Astrocyte (in vitro differentiated cells and primary cell): ENCODE measurements at places on chromosomes 3 and 15. TPM values are rescaled to one million over a fixed set of nuclear protein-coding genes. Genes with fewer than 3 reads are reported as not detected.

GRCh38 chr15:97547381-97547780 lies 413.1 kb upstream of the ARRDC4 start:
- H3K4me1 ChIP-seq = no peaks in the 10 kb centered on the region
- H3K36me3 ChIP-seq = no peaks in the 10 kb centered on the region
- H3K4me3 ChIP-seq = no peak overlapping the region
- no peak overlapping the region for H3K27ac ChIP-seq
- H3K27me3 ChIP-seq = no peaks in the 10 kb centered on the region

The CAMKV gene
- total RNA-seq = 0.22 and 0.45 TPM in 2 replicates

- H3K4me3 ChIP-seq = no peak overlapping the region
- no peak overlapping the region for H3K27ac ChIP-seq
- no peaks in the 10 kb centered on the region for H3K27me3 ChIP-seq
- no peaks in the 10 kb centered on the region for H3K36me3 ChIP-seq
These were observed 73.4 kb downstream of the SMAD6 start for GRCh38 chr15:66775127-66776105.

The GATA2 gene
- total RNA-seq = 0.58 and 1.7 TPM in 2 replicates

DNA sequence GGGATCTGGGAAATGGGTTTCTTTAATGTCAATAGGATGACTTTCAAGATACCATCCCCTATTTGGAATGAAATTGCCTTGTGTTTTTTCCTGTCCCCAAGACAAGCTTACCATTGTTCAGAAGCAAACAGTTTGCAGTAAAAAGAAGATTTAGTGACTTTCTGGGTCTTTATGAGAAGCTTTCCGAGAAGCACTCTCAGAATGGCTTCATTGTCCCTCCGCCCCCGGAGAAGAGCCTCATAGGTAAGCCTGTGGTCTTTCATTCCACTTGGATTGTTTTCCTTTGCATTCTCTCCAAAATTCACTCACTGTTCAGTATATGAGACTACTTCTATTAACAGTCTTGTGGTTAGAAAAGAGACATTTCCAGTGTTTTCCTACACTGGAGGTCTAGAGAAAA lies 25.6 kb upstream of the SNX22 start:
- DNase-seq = no peak
- H3K27ac ChIP-seq = no peak overlapping the region
- H3K4me3 ChIP-seq = no peak overlapping the region
- peaks cover 52% of the 10 kb centered on the region for H3K36me3 ChIP-seq

DNA sequence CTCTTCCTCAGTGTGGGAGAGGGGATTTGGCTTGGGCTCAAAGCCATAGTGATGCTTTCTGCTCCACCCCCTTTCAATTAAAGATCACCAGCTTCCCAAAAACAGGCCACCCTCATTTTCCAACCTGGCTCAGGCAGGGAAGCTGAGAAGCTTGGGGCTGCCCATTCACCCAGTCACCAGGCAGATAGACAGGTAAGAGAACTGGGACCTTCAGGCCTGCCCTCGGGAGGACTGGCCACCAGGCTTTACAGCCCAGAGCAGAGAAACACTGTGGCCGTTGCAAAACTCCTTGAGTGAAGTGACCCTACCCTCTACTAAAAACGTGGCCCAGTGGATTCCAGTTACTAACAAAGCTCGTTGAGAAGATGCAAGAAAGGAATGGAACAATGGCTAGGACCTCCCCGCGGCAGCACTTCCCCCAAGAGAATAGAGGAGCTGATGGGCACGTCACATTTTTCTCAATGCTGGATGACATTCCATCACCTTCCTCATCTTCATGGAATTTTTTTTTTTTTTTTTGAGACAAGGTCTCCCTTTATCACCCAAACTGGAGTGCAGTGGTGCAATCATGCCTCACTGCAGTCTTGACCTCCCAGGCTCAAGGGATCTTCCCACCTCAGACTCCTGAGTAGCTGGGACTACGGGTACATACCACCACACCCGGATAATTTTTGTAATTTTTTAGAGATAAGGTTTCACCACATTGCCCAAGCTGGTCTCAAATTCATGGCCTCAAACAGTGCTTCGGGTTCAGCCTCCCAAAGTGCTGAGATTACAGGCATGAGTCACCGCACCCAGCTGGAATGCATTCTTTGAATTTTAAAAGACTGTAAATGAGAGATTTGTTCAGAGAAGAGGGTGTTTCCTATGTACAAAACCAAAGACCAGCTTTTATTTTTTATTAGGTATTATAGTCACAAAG lies 37.9 kb downstream of the LIPC start:
- no peak overlapping the region for H3K4me3 ChIP-seq
- H3K27me3 ChIP-seq = no peaks in the 10 kb centered on the region
- peak; percentile 99 for DNase-seq
- peak overlapping the region; percentile 88 for H3K27ac ChIP-seq
- H3K36me3 ChIP-seq = no peaks in the 10 kb centered on the region

The IMPG2 gene
- 0.26 and 0.30 TPM in 2 replicates for total RNA-seq

The DYNLT2B gene
- 10.9 and 13.0 TPM in 2 replicates for total RNA-seq

The C3orf52 gene
- 21.3 and 21.9 TPM in 2 replicates for total RNA-seq

- peaks cover 12% of the 10 kb centered on the region for H3K4me1 ChIP-seq
- no peaks in the 10 kb centered on the region for H3K36me3 ChIP-seq
- H3K27ac ChIP-seq = no peak overlapping the region
- no peaks in the 10 kb centered on the region for H3K27me3 ChIP-seq
- DNase-seq = no peak
These were observed 163.1 kb downstream of the CHL1 start for GRCh38 chr3:359672-360071.

GRCh38 chr15:74541494-74542165 lies 610 bp downstream of the ARID3B start:
- H3K36me3 ChIP-seq = peaks cover 4% of the 10 kb centered on the region
- DNase-seq = peak; percentile 37
- H3K4me3 ChIP-seq = peak overlapping the region; percentile 78
- no peak overlapping the region for H3K27ac ChIP-seq
- H3K27me3 ChIP-seq = no peaks in the 10 kb centered on the region

DNA sequence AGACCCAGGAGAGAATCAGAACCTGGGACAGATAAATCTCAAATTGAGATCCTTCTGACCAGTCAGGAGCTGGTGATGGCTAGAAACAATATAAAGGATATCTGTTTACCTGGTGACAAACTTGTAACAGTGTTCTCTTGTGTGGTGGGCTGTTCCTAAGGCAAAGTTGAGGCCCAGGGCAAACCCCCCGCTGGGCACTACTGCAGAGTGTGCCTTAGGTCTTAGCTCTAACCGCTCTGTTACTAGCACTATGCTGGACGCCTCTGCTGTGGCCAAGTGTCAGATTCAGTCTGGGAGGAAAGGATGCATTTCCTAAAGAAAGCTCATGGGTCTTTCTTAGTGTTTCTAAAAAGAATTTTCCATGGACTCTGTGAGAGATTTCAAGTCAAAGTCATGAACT lies 146.5 kb upstream of the MEIS2 start:
- no peaks in the 10 kb centered on the region for H3K4me1 ChIP-seq
- no peak overlapping the region for H3K4me3 ChIP-seq
- no peak overlapping the region for H3K27ac ChIP-seq
- no peak for DNase-seq

GRCh38 chr3:131658115-131658514 lies 155.3 kb upstream of the MRPL3 start:
- H3K27ac ChIP-seq = no peak overlapping the region
- no peaks in the 10 kb centered on the region for H3K36me3 ChIP-seq
- no peak for DNase-seq
- no peak overlapping the region for H3K4me3 ChIP-seq
- no peaks in the 10 kb centered on the region for H3K27me3 ChIP-seq

DNA sequence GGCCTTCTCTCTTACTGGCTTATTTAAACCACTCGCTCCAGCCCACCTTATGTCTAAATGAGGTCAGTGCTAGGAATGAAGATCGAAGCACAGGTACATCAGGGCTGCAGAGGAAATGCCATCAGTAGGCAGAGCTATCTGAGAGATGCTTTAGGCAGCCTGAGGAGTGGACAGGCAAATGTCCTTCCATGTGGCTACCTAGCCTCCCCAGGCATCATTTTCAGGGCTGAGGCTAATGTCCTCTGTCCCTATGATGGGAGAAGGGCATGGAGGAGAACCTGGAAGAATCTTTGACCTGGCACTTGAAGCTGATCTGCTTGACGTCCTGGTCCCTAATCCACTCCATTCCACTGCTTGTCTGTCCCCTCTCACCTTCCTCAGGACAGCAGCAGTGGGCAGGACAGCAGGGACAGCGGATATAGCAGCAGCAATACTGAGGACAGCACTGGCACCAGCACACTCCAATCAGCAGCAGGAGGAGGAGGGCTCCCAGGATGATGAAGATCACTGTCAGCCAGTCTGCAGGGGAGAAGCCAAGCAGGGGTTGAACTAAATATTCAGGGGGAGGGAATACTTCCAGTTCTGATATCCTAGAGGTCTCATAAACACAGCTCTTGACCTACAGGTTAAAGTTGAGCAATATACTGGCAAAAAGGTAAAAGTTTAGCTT lies 21.0 kb downstream of the ILDR1 start:
- DNase-seq = no peak
- no peak overlapping the region for H3K4me3 ChIP-seq
- H3K27me3 ChIP-seq = peaks cover 2% of the 10 kb centered on the region

GRCh38 chr3:88307666-88308065 lies 157.9 kb downstream of the C3orf38 start:
- H3K4me1 ChIP-seq = no peaks in the 10 kb centered on the region
- H3K27ac ChIP-seq = no peak overlapping the region
- no peaks in the 10 kb centered on the region for H3K36me3 ChIP-seq
- H3K4me3 ChIP-seq = no peak overlapping the region
- no peaks in the 10 kb centered on the region for H3K27me3 ChIP-seq

The GNAT1 gene
- not detected in 2 replicates for total RNA-seq

The GP9 gene
- total RNA-seq = not detected in 2 replicates

The TMEM202 gene
- not detected in 2 replicates for total RNA-seq

DNA sequence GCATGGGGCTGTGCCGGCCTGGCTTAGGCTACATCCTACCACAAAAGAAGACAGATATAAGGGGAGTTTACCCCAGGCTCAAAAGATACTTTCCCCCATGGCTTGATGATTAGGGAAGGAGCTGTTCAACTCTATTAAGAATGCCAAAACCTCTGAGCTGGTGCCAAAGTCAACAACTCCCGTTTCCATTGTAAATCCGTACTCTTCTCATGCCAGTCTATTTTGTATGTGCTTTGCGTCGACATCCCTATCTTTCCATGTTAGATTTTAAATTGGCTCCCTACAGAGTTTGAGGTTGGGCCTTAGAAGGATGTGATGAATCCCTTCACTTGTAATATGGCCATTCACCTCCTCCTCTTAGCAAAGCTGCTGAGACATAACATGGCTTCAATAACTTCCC lies 46.9 kb downstream of the RLBP1 start:
- H3K36me3 ChIP-seq = peaks cover 14% of the 10 kb centered on the region
- H3K4me3 ChIP-seq = no peak overlapping the region
- H3K4me1 ChIP-seq = peaks cover 8% of the 10 kb centered on the region
- DNase-seq = no peak

DNA sequence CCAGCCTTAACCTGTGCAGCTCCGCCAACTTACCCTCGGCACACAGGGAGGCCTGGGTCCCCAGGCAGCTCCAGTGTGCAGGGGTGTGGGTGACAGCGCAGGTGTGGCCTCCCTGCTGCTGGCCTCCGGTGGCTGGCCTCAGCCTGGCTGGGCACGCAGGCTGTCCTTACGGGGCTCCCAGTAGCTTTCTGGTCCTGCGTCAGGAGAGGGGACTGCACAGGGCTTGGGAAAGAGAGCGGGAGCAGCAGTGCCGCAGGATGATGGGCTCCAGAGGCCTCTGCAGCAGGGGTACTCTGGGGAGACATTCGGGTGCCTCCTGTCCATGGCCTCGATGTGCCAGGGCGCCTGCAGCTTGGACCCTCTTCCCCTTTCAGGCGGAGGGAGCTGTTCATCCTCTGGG lies 9.4 kb downstream of the APBA2 start:
- no peak overlapping the region for H3K4me3 ChIP-seq
- no peak overlapping the region for H3K27ac ChIP-seq
- H3K4me1 ChIP-seq = peaks cover 3% of the 10 kb centered on the region

The SLC51B gene
- total RNA-seq = not detected in 2 replicates

The NPAP1 gene
- total RNA-seq = not detected in 2 replicates

DNA sequence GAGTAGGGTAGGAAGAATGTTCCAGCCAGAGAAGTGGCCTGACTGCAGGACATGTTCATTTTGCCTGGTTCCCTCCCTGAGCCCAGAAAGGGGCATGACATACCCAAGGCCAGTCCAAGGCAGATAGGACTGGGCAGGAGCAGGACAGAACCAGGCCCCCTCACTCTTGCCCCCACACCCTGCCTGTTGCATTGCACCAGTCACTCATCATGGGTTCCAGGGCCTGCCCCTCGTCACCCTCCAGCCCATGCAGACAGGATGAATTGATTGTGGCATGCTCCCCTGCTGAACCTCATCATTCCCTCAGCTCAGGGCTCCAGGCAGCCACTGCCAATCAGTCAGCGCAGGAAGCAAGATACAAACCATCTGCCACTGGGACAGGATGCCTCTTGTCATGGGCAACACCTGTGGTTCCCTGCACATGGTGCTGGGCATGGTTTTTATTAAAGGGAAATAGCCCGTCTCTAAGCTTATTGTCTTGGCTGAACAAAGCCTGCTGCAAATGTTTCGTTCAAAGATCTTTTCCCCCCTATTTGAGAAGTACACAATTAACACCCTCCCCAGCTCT lies 48.9 kb downstream of the RASGRF1 start:
- peaks cover 4% of the 10 kb centered on the region for H3K27me3 ChIP-seq
- H3K4me1 ChIP-seq = no peaks in the 10 kb centered on the region
- H3K4me3 ChIP-seq = no peak overlapping the region
- no peak overlapping the region for H3K27ac ChIP-seq
- no peak for DNase-seq

The ECE2 gene
- total RNA-seq = not detected in 2 replicates

DNA sequence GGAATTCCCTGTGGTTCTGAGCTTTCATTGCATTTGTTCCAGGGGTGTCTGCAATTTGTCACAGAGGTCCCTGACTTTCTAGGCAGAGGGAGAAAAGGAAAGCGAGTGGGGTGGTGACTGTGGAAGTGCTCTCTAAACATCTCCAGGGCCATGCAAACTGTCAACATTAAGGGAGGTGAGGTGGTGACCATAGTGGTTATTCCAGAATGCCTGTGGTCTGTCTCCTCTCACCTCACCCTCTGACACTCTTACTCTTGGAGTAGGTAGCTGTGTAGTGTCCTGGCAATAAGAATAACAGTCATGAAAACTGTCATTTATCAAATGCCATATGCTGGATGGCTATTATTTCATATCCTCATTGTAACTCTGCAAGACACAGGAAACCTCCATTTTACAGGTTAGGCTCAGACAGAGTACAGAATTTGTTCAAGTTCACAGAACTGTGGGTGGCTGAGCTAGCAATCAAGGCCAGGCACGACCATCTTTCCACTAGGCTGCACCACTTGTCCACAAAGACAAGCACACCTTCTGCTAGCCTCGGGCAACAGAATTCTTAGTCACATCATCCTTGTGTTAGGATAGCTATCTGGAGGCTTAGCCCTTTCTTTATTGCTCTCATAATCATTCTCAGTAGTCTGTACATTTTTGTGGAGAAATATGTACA lies 179.4 kb downstream of the CD47 start:
- H3K4me1 ChIP-seq = no peaks in the 10 kb centered on the region
- H3K4me3 ChIP-seq = no peak overlapping the region
- no peak overlapping the region for H3K27ac ChIP-seq
- no peaks in the 10 kb centered on the region for H3K27me3 ChIP-seq
